ENCODE measurements at places on chromosomes 13 and 19.

DNA sequence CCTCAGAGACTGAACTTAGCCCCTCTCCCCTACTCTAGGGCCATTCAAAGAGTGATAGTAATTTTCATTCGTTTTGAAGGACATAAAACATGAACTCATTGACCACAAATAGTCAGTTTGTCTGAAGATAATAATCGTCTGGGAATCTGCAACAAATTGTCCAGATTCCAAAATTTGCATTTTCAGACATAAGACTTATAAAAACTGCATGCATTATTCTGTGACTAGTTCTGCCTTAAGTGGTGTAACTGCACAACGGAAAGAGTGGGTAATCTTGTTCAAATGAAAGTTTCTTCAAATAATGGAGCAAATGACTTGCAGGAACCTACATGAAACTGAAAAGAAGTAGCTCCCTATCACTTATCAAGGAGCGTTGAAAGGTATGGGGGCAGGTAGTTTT lies 8.4 kb downstream of the CSNK1A1L start:
- DNase-seq = peak; percentile 38
- H3K27ac ChIP-seq = no peak overlapping the region
- H3K27me3 ChIP-seq = no peaks in the 10 kb centered on the region
- no peaks in the 10 kb centered on the region for H3K36me3 ChIP-seq

DNA sequence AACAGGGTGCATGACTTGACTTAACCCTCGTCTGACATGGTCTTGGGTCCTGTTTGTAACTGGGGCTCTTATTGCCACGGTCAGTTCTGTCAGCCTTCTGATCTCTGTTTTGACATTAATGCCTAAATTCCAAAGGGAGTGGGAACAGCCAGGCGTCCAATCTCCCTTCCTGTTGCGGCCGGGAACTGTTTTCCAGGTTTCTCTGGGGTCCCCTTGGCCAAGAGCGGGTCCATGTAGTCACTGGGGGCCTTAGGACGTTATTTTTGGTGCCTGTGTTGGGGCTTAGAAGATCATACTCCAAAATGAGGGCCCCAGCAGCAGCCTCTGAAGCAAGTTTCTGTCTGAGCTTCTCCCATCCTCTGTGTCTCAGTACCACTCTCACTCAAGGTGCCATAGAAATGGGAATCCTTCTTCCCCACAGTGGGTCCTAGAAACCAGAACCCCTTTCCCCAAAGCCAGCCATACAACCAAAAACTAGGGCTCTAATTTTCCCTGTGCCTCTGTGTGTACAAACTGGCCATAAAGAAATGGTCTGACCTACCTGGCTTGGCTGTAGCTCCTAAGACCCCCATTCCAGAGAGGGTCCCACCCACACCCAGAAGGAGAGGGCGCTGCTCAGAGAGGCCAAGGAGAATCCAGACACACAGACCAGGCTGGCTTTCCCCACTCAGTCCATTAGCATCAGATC lies 50.4 kb downstream of the C13orf46 start:
- H3K4me3 ChIP-seq = no peak overlapping the region
- H3K27ac ChIP-seq = no peak overlapping the region
- peaks cover 1% of the 10 kb centered on the region for H3K27me3 ChIP-seq

GRCh38 chr19:23777216-23777615 lies 18.5 kb upstream of the ZNF681 start:
- H3K4me3 ChIP-seq = no peak overlapping the region
- H3K4me1 ChIP-seq = peaks cover 12% of the 10 kb centered on the region
- no peak overlapping the region for H3K27ac ChIP-seq
- H3K36me3 ChIP-seq = peaks cover 20% of the 10 kb centered on the region
- H3K27me3 ChIP-seq = peaks cover 2% of the 10 kb centered on the region

DNA sequence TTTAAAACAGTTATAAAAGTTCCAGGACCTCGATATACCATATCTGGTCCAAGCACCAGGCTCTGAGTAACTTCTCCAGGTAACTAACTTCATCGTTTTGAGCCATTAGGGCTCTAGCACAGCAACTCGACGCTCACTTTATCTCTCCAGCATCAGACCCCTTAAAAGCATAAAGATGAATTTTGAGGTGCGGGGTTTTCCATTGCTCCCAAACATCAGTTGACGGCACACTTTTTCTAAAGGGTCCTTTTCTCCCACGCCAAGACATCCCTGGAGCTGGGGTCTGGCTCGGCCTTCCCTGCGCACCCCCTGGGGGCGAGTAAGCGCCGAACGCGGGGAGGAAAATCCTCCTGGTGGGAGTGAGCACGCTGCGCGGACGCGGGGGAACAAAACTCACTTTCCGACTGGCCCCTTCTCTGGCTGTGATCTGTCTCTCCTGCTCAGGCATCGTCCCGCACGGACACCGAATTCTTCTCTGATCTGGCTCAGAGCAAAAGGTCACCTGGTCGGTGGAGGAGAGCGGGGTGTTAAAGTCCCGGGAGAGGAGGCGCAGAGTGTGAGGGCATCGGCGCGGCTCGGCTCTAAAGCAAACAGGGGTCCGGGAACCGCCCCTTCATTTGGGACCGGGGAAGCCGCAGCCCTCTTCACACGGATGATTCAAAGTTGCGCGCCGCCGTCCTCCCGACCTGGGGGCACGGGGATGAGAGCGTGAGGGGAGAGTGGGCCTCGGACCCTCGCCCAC lies at the start of gene ATP7B:
Gene ATP7B (minus strand): TSS at position 561 of the 742 bp plus-strand sequence. CDS start 113 bp downstream, at position 448.
- peak within 1 kb of the TSS; percentile 100 for H3K4me3 ChIP-seq
- DNase-seq = no peak
- H3K4me1 ChIP-seq = peaks cover 9% of the 10 kb centered on the region
- peaks cover 6% of the 10 kb centered on the region for H3K36me3 ChIP-seq
- peaks cover 27% of the 10 kb centered on the region for H3K27me3 ChIP-seq

DNA sequence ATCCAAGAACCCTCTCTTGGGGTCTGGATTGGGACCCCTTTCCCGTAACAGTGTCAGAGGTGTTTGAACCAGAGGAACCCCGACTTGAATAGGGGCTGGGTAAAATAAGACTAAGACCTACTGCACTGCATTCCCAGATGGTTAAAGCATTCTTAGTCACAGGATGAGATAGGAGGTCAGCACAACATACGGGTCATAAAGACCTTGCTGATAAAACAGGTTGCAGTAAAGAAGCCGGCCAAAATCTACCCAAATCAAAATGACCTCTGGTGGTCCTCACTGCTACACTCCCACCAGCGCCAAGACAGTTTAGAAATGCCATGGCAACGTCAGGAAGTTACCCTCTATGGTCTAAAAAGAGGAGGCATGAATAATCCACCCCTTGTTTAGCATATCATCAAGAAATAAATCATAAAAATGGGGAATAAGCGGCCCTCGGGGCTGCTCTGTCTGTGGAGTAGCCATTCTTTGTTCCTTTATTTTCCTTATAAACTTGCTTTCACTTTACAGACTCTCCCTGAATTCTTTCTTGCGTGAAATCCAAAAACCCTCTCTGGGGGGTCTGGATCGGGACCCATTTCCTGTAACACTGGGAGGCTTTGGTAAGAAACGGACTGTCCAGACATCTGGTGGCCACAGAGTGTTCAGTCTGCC lies 4.4 kb upstream of the SIN3B start:
- no peaks in the 10 kb centered on the region for H3K36me3 ChIP-seq
- peak overlapping the region; percentile 87 for H3K4me3 ChIP-seq
- H3K27ac ChIP-seq = peak overlapping the region; percentile 78
- peaks cover 40% of the 10 kb centered on the region for H3K4me1 ChIP-seq
- H3K27me3 ChIP-seq = peaks cover 7% of the 10 kb centered on the region
- DNase-seq = peak; percentile 18

- H3K27me3 ChIP-seq = no peaks in the 10 kb centered on the region
- no peak overlapping the region for H3K27ac ChIP-seq
- peaks cover 41% of the 10 kb centered on the region for H3K4me1 ChIP-seq
- H3K36me3 ChIP-seq = no peaks in the 10 kb centered on the region
- no peak for DNase-seq
- H3K4me3 ChIP-seq = no peak overlapping the region
These were observed 290.1 kb downstream of the DCLK1 start for GRCh38 chr13:35841060-35841521.

- DNase-seq = no peak
- H3K27ac ChIP-seq = no peak overlapping the region
- peaks cover 6% of the 10 kb centered on the region for H3K36me3 ChIP-seq
- H3K27me3 ChIP-seq = peaks cover 5% of the 10 kb centered on the region
- peaks cover 22% of the 10 kb centered on the region for H3K4me1 ChIP-seq
These were observed 1.4 kb upstream of the CIC start for GRCh38 chr19:42267644-42268141.

GRCh38 chr13:112062072-112062567 lies 4.8 kb upstream of the SOX1 start:
- no peak for DNase-seq
- no peak overlapping the region for H3K4me3 ChIP-seq
- no peaks in the 10 kb centered on the region for H3K36me3 ChIP-seq
- H3K27ac ChIP-seq = no peak overlapping the region
- peaks cover 48% of the 10 kb centered on the region for H3K27me3 ChIP-seq
- H3K4me1 ChIP-seq = no peaks in the 10 kb centered on the region

- H3K4me1 ChIP-seq = no peaks in the 10 kb centered on the region
- peaks cover 13% of the 10 kb centered on the region for H3K36me3 ChIP-seq
- no peaks in the 10 kb centered on the region for H3K27me3 ChIP-seq
- no peak overlapping the region for H3K27ac ChIP-seq
- DNase-seq = no peak
These were observed 25.4 kb downstream of the PAK4 start for GRCh38 chr19:39150807-39151600.

GRCh38 chr13:44906713-44907112 lies 82.6 kb downstream of the NUFIP1 start:
- peaks cover 7% of the 10 kb centered on the region for H3K36me3 ChIP-seq
- H3K4me3 ChIP-seq = peak overlapping the region; percentile 18
- DNase-seq = peak; percentile 23

- H3K27ac ChIP-seq = no peak overlapping the region
- DNase-seq = no peak
- H3K27me3 ChIP-seq = no peaks in the 10 kb centered on the region
- no peak overlapping the region for H3K4me3 ChIP-seq
- peaks cover 28% of the 10 kb centered on the region for H3K36me3 ChIP-seq
These were observed 73.7 kb downstream of the COG6 start for GRCh38 chr13:39729156-39729555.

Data from HFFc6 (cell line).